Frontal cortex (tissue), 4 donors: ENCODE measurements at places on chromosomes 3 and 15. TPM values are rescaled to one million over a fixed set of nuclear protein-coding genes. Genes with fewer than 3 reads are reported as not detected.

MOBP gene
- total RNA-seq, result 0.41 TPM

DNA sequence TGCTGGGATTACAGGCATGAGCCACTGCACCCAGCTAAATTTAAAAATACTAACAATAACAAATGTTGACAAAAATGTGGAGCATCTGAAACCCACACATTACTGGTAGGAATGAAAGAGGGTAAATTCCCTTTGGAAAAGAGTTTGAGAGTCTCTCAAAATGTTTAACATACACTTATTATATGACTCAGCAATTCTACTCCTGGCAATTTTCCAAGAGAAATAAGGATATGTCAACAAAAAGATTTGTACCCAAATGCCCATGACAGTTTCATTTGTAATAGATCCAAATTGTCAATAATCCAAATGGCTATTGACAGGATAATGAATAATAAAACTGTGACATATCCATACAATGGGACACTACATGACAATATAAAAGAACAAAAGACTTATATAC, 9.0 kb downstream of the HCLS1 start:
- no peak for DNase-seq

- no peak for DNase-seq
These were observed 50.4 kb downstream of the CCR4 start for GRCh38 chr3:33001889-33002288.

DNA sequence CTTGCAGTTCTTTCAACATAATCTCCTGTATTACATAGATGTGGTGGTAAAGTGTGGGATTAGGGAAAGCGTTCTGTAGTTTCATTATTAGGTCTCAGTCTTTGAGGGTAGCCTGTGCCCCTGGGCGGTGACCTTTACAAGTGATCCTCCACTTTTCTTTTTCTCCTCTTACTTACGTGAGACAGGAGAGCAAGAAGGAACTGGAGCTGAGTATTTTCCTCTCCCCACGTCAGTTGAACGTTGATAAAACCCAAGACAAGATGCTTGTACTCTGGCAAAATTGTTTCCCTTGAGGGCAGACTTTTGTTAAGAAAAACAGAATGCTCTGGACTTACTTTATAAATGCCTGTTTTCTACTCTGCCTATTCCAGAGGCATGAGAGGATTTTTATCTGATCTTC, 378.7 kb downstream of the ZNF385D start:
- no peak for DNase-seq

DNA sequence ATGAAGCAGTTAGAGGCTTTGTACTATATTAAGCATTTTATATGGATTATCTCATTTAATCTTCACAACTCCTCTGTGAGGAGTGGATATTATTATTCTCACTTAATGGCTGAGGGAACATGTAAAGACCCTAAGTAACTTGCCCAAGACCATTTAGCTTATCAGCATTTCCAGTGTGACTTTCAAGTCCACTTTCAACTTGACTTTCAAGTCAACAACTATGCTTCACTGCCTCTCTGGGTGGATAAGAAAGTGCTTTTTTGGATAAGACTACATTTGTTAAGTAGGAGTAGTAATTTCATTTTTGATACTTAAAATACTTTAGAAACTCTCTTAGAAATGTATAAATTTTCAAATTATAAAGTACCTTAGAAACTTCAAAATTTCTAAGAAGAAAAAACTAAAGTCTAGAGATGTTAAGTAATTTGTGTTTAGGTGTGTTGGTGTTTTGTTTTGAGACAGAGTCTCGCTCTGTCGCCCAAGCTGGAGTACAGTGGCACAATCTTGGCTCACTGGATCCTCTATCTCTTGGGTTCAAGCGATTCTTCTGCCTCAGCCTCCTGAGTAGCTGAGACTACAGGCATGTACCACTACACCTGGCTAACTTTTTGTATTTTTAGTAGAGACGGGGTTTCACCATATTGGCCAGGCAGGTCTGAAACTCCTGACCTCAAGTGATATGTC, 71.8 kb downstream of the MINDY2 start:
- no peak for DNase-seq

DNA sequence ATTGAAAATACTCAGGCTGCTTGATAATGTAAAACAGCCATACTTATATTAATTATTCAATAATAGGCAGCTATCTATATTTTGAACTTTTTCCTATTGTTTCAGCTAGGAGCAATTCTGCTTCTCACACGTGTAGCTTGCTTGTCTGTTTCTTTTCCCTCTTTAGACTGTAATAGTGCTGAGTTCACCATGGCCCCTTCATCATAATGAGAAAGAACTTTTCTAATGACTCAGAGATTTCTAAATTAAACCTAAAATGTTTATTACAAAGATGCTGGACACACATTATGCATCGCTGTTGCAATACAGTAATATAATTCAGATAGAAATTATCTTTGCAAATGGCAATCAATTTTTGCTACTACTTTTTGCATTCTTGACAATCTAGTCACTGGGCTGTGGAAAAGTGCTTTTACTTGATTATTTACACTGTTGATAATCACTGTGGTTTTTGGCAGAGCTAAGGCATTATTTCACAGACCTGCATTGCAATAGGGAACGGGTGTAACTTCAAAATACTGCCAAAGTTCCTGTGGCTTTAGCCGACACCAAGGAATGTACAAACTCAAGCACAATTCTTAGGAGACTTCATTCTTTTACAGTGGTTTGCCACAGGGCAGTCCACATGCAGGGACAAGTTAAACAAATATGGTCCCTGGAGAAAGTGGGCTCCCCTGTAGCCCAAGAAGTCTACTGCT, 281.0 kb upstream of the TBL1XR1 start:
- DNase-seq, result no peak

CNTN3 gene
- 50.1 TPM for total RNA-seq

SPSB4 gene
- total RNA-seq, result 4.1 TPM

GRCh38 chr3:73727854-73728253, 103.1 kb upstream of the PDZRN3 start:
- no peak for DNase-seq

ARGFX gene
- not detected for total RNA-seq

DNA sequence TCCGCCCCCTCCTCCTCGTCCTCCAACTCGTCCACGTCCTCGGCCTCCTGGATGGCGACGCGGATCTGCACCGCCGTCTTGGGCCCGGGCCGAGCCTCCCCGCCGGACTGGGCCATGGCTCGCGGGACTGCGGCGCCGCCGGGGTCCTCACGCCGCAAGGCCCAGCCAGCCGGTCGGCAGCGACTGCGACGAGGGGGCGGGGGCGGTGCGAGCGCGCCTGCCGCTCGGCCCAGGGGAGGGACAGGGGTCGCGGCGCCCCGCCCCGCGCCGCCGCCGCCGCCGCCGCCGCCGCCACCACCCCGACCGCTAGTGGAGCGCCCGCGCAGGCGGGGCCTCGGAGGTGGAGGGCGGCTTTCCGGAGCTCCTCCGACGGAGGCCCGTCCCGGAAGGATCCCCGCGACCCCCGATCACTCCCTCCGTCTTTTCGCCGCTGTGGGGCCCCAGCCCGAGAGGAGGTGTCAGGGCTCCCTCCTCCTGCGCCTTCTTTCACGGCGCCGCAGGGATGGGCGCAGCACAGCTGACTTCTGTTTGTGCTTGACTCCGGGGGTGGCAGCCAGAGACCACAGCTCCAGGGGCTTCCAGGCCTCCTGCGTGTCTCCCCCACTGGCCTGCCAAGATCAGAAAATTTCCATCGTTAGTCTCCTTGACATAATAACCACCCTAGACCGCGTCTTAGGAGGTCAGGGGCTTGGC, at the start of gene LARP6:
LARP6 (minus strand) TSS at position 185 of the 693 bp plus-strand sequence; CDS start at position 116, 69 bp downstream.
- peak; percentile 84 for DNase-seq

DNA sequence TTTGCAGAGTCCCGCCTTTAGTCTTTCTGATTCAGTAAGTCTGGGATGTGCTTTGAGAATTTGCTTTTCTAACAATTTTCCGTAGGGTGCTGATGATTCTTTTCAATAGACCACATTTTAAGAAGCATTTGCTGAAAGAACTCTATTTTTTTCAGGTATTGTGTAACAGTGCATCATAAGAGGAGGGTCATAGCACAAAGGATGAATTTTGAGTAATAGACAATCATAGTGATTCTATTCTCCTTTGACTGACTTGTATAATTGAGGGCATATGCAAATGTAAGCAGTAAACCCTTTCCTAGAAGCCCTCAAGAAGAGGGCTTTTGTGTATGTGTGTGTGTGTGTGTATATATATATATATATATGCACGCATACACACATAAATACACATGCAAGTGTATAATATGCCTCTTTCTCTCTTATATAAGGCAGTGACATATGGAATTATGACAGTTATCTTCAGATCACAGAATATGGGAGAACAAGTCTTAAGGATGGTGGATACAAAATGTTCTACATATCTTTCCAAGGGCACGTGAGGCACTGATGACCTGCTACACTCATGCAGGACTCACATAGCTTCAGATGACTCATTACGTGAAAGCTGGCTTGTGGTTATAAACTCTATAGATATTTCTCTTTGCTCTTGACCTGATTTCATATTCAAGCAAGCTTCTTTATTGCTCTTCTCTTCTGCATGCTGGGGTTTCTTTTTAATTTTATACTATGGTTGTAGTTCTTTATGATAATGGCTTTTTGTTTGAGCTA, 6.5 kb upstream of the PLSCR1 start:
- DNase-seq, result no peak

- DNase-seq, result no peak
These were observed 241.7 kb downstream of the ATP8B4 start for GRCh38 chr15:49877117-49877872.

- no peak for DNase-seq
These were observed 44.6 kb downstream of the ZIC4 start for GRCh38 chr3:147361454-147362420.

- DNase-seq, result no peak
These were observed 26.5 kb upstream of the ACTC1 start for GRCh38 chr15:34821831-34822230.

- peak; percentile 31 for DNase-seq
These were observed 2.4 kb downstream of the UCN2 start for GRCh38 chr3:48561045-48561736.

- DNase-seq, result no peak
These were observed 23.3 kb downstream of the IREB2 start for GRCh38 chr15:78461171-78461888.

DNA sequence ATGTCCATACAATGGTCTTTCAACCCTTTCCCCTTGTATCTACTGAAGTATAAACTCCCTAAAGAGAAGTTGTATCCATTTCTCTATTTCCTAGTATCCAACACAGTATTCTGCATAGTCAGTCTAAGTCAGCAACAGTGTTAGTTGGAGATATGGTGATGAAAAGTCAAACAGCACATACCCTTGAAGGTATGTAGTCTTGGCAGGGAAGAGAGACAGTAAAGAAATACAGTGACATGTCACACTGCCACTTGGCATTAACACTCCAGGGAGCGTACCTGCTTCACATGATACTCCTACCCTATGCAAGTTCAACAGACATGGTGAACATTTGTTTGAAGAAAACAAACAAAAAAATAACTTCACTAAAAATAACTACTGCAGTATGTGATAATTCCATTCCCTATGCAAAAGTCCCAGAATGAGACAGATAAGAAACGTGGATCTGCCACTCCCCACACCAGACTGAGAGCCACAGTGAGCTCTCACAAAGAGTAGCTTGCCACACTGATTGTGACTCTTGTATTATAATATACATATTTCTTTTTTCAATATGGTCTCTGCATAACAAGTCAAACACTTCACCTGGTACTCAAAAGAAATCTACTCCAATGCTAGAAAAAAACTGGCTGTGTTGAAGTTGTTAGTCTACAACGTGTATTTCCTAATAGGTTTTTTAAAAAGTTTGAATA, 5.9 kb downstream of the PDCD10 start:
- no peak for DNase-seq

- DNase-seq, result no peak
These were observed 21.8 kb upstream of the IL16 start for GRCh38 chr15:81174792-81175327.

- DNase-seq, result no peak
These were observed 72.8 kb upstream of the IQSEC1 start for GRCh38 chr3:13145826-13146642.

DNA sequence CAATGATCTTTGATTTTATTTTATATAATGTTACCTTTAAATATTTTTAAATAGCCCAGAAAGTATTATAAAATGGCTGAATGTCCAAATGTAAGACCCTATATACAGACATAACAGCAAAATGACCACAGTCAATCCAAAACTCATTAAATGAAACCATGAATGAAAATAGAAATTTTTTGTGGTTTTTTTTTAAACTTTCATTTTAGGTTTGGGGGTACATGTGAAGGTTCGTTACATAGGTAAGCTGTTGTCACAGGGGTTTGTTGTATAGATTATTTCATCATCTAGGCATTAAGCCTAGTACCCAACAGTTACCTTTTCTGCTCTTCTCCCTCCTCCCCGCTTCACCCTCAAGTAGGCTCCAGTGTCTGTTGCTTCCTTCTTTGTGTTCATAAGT, 108.8 kb downstream of the FAIM start:
- no peak for DNase-seq

GRCh38 chr3:69339760-69340159, 46.1 kb downstream of the FRMD4B start:
- DNase-seq, result no peak

GRCh38 chr3:54067055-54067698, 55.2 kb upstream of the CACNA2D3 start:
- DNase-seq, result no peak

DNA sequence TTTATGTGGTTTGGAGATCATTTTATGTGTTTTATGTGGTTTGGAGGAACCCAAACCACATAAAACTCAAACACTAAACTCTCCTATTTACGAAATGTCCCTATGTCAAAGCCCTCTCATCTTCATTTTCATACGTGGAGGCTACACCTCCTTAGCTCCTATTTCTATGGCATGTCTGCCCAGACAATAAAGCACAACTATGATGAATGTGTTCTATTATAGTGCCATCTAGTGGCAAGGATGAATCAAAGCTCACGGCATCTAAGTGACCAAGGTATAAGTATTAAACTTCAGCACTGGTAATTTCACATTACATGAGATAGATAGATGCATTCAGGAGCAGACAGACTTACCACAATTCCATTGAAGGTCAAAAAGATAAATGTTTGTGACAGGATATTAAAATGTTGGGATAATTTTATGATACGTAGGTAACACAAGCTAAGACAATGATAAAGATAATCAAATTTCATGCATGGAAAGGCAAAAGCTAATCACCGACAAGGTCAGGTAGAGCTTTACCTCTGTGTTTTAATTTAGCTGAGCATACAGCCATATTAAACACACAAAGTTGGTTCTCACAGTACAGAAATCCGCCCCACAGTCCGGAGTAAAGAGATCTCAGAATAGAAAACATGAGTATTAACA, 130.6 kb upstream of the FHIT start:
- DNase-seq, result no peak

DNA sequence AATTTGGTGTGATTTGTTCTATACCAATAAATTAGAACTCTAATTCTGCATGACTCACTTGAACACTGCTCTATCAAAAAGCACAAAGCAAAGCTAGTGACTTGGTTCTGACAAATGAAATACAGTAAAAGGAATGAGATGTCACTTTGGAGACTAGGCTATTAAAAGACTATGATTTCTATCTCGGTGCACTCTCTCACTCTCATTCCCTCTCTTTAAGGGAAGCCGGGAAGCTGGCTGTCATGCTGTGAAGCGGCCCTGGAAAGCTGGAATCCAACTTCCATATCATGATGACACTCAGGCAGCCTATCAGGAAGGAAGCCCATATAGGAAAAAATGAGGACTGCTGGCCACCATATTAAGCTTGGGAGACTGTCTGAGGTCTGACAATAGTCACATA, 590.1 kb upstream of the CBLB start:
- DNase-seq, result no peak
